ENCODE measurements at places on chromosomes 1 and 21.
A peak's percentile ranks its signal among the peaks of the same experiment; 100 is the strongest.

GRCh38 chr1:190176776-190177175 lies 300.9 kb downstream of the BRINP3 start:
- peak; percentile 69 for DNase-seq

DNA sequence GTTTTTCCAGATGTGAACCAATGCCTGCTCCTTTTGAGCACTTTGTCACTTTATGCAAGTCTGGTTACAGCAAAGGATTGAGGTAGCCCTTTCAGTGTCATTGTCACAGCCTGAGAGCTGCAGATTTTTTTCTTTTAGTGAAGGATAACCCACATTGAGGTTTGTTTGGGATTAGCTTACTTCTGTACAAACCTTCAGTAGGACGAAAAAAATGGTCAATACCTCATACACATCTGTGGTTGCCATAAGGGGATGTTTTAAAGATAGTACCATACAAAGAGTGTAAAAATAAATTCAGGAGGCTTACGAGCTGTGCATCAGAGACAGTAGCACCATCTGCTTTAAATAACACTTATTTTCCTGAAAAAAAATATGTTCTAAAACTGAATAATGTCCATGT lies 566.0 kb downstream of the AJAP1 start:
- no peak for DNase-seq

- DNase-seq: no peak
These were observed 14.0 kb downstream of the KDF1 start for GRCh38 chr1:26946270-26946669.

- no peak for DNase-seq
These were observed 804.4 kb downstream of the BRINP3 start for GRCh38 chr1:189673217-189673616.

DNA sequence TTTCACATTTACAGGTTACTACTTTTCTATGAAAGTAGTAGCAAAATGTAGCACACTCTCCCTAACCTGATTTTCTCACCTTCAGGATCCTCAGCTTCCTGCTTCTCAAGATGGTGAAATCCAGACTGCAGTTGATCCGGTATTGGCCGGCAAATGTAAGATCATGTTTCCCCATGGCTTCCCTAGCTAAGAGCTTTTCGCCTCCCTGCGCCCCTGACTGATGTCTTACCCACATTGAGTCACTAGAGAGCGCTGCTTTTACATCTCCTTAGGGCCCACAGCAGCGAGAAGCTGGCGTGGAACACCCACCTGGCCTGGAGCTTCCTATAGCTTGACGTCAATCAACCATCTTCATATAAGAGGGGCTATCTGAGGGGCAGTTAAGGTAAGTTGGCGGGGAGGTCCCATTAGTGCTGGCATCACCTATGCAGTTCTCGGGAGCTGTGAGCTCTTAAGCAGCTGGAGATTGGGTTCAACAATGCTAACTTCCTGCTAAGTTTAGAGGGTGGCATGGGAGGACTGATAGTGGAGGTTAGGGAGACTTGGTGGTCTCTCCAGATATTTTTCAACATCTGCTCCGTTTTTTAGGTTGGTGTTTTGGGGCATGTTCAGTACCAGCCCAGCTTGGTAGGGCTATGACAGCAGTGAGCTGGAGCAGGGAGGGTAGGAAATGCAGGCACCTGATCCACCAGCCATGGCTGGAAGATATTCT lies 5.5 kb downstream of the PTPN7 start:
- peak; percentile 76 for DNase-seq

DNA sequence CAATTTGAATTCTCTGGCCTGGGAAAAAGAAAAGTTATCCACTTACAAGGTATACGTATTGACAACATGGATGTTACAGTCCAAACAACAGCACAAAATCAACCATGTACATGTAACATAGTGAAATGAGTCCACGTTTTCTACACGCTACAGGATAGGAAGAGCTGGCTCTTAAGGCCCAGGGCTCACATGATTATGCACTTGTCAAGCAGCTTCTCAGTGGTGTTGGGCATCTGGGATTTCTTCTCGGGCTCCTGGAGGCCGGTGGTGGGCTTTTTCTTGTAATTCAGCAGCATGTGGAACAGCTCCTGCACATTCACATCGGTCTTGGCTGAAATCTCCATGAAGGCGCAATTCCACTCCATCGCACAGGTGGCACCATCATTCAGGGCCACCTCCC lies 4.0 kb downstream of the DIRAS3 start:
- no peak for DNase-seq

GRCh38 chr1:34162852-34163766 lies 1.9 kb downstream of the CSMD2 start:
- DNase-seq: peak; percentile 98

DNA sequence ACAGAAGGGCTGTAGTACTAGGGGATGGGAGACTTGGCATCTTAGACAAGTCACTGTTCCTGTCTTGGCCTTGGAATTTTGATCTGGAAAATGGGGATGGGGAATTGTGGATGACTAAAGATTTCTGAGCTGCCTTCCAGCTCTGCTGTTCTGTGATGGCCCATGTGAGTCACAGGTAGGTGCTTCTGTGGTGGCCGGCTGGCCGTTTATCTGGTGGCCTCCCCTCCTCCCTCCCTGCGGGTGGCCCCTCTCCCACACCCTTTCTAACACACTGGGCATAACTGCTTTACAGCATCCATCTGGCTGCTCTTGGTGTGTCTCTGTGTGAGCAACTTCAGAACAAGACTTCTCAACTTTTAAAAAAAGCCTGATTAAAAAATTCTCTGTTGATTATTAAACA lies 35.9 kb downstream of the KCNA2 start:
- no peak for DNase-seq

DNA sequence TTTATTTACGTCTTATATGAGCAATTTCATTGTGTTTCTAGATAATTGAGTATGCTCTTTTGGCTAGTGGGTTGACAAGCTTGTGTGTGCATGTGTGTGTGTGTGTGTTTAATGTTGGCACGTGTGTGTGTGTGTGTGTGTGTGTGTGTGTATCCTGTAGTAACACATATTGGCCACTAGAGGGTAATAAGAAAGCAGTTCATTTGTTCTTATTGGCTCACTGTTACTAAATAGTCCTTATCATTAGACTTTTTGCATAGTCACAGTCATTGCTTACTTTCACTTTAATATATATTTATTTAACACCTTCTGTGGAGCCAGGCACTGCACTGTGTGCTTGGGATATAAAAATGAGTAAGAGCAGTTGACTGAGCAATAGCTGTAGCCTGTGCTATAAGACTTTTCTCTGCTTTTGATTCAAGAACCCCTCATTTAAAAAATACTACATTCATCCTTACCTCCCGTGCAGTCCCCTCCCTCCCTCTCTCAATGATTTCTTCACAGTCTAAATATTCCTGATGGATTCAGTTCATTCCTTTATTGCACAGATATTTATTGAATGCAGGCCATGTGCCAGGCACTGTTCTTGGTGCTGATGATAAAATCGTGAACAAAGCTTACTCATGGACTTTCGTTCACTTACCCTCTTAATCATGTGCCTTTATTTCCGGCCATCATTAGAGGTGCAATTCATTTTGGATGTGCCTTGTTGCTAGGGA lies 96.7 kb downstream of the DYRK1A start:
- peak; percentile 85 for DNase-seq

GRCh38 chr1:110638058-110638457 lies 31.9 kb upstream of the KCNA2 start:
- no peak for DNase-seq

DNA sequence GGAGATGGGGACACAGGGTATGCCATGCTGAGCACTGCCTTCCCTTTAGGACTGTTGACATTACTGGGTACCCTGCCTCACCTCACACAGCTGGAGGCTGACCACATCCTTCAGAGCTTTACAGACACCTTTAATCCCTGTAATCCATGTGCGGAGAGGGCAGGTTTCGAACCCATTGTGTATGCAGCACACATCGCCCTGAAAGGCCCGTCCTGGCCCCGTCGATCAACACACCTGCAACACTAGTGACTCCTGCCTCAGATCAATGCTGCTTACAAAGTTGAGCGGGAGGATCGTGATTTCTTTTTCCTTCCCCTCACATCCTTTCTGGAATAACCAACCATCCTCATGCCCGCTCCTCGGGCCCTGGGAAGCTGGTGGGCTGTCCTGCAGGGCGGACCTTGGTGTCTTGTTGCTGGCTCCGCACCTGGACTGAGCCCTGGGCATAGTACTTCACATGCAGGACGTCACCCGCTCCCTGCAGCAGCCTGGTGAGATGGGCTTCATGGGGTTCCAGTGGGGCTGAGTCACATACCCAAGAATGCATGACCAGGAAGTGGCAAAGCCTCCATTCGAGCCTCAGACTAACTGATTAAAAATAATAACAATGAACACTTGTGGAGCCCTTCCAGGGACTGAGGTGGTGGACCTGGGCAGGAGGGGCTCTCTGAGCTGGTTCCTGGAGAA lies 403.6 kb downstream of the PTPRU start:
- DNase-seq: peak; percentile 22

- DNase-seq: peak; percentile 48
These were observed 4.7 kb downstream of the CELSR2 start for GRCh38 chr1:109253803-109254620.

DNA sequence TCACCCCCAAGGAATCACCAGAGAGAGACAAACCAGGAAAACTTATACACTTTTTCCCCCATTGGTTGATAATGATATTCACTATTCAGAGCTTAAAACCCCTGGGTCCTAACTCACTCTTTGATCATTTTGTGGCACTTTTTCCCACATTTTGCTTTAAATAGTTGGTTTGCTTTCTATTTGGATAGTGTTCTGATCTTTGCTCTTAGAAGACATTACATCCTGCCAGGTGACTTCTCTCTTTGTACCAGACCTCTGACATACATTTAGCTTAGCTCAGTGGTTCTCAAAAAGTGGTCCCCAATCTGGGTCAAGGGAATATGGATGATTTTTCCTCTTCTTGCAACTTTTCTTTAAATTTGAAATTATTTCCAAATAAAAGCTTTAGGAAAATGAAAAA lies 228.4 kb downstream of the RPS6KC1 start:
- no peak for DNase-seq

DNA sequence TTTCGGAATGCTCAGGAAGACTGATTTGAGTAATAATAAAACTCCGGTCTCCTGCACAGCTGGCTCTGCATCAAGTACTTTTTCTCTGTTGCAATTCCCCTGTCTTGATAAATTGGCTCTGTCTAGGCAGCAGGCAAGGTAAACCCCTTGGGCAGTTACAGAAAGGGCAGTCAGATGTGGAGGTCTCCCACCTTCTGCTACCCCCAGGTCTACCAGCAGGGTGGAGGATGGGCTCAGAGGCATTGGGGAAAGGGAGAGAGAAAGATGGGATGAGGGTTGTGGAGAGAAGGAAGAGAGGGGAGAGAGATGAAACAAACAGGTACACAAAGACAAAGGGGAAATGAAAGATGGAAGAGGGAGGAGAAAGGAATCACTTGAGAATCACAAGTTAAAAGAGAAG lies 156.8 kb downstream of the MIS18A start:
- DNase-seq: no peak

GRCh38 chr1:234871710-234872271 lies 256.8 kb downstream of the TOMM20 start:
- DNase-seq: no peak

DNA sequence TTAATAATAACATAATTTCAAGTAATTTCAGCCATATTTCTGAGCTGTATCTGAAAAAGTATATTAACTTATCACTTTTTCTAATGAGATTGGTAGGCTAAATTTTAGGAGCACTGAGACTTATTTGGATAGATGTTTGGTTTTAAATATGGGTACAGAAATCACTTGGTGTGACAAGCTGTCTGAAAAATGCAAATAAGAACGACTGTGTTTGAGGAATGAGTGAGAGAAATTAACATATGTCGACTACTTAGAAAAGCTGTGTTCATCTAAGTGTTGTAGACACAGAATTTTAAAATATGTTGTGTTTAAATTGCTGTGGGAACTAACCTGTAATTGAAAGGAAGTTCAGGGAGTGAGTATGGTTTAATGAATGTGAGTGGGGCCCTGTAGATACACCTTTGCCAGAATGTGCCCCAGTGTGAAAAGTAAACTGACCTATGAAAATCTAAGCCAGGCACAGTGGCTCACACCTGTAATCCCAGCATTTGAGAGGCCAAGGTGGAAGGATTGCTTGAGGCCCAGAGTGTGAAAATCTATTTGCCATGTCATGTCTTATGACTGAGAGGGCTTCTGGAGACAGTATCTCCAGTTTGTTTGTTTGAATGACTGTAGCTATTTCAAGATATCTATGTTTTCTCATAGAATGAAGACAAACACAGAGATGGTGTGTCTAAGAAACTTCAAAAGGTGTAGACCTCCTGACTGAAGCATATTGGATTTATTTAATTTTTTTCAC lies 53.8 kb upstream of the LRRC8C start:
- no peak for DNase-seq

DNA sequence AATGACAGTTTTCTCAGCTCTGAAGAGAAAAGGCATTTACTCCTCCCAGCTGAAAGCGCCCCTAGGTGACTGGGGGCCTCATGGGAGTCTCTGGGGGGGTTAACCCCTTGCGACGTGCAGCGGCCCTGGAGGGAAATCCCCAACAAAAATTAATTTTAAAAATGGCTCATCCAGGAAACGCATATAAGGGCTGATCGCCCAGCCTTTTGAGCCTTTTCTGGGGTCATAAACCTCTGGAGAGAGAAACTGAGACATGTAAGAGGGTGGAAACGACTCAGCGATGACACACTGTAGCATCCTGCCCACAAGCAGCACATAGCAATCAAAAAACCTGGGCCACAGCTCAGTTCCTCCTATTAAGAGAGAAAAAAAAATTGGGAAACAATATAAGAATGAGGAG lies 20.4 kb upstream of the HPDL start:
- DNase-seq: peak; percentile 32

GRCh38 chr1:10515976-10516750 lies 41.4 kb downstream of the PEX14 start:
- no peak for DNase-seq

DNA sequence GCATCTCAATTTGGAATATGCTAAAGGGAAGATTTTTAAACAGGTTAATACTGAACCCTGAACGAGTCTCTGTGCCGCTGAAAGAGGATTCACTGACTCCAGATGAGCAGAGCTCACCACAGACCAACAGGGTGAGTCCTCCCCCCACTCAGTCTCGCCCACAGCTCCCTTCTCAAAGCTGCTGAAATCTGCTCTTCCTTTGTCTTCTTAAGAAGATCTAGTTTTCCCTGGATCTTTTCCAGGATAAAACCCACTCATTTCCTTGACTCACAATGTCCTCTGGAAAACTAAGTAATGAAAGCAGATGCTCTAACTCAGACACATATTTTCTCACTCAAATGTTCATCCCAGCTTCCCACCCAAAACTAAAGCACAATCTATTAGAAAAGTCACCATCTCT lies 447.0 kb upstream of the PKN2 start:
- no peak for DNase-seq

DNA sequence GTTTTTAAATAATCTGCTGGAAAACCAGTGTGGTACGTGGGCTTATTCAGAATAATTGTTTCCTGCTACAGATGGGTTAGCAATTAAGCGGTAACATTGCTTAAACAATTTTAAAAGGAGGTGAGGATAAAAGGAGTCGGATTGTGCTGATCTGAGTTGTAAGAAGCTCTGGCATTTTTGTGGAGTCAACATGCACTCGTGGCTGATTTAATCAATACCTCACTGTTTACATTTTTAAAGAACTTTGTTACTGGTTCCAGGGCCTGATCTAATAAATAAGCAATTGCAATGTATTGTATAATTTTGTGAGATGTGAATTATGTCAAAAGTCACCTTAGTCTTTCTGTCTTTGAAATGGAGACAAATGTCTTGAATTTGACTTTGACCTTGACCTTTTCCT lies 474.0 kb downstream of the SETD4 start:
- no peak for DNase-seq

GRCh38 chr1:67019600-67020136 lies 34.3 kb downstream of the SLC35D1 start:
- peak; percentile 99 for DNase-seq

- no peak for DNase-seq
These were observed 21.0 kb downstream of the VASH2 start for GRCh38 chr1:212971312-212971711.

Data from fibroblast of lung (primary cell).